ENCODE measurements at places on chromosomes 5 and 9.

GRCh38 chr9:23764219-23764618 is 61.8 kb downstream of the ELAVL2 start:
- DNase-seq = no peak

- DNase-seq = no peak
Measured at GRCh38 chr9:249025-249424, 34.4 kb downstream of the DOCK8 start.

- no peak for DNase-seq
Measured at GRCh38 chr9:7094052-7094451, 336.3 kb downstream of the KDM4C start.

DNA sequence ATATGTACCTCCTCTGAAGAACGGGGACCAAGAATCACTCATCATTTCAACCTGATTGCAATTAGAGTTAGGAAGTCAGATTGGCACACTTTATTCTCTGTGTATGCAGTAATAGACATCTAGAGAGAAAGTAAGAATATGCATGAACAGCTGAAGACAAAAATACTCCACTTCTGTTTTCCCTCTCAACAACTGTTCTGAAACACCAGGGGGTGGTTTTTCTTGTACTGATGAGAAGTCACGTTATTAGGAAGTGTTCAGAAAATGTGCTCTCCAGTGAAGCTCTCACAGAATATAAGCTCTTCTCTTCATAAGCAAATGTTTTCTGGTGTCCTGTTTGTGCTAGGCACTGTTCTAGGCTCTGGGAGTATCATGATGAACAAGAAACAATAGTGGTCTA is 531.7 kb upstream of the C9orf72 start:
- no peak for DNase-seq

GRCh38 chr5:93299681-93300308 is 281.2 kb downstream of the NR2F1-AS1 start:
- DNase-seq = peak; percentile 31

- DNase-seq = no peak
Measured at GRCh38 chr5:161155451-161155850, 303.4 kb upstream of the ATP10B start.

GRCh38 chr9:119677811-119678505 is 308.7 kb upstream of the BRINP1 start:
- no peak for DNase-seq

- no peak for DNase-seq
Measured at GRCh38 chr5:171705830-171706468, 79.7 kb upstream of the SMIM23 start.

GRCh38 chr5:106020894-106021293 is 1649.8 kb downstream of the EFNA5 start:
- no peak for DNase-seq

- no peak for DNase-seq
Measured at GRCh38 chr5:120678279-120678678, 214.2 kb downstream of the PRR16 start.

DNA sequence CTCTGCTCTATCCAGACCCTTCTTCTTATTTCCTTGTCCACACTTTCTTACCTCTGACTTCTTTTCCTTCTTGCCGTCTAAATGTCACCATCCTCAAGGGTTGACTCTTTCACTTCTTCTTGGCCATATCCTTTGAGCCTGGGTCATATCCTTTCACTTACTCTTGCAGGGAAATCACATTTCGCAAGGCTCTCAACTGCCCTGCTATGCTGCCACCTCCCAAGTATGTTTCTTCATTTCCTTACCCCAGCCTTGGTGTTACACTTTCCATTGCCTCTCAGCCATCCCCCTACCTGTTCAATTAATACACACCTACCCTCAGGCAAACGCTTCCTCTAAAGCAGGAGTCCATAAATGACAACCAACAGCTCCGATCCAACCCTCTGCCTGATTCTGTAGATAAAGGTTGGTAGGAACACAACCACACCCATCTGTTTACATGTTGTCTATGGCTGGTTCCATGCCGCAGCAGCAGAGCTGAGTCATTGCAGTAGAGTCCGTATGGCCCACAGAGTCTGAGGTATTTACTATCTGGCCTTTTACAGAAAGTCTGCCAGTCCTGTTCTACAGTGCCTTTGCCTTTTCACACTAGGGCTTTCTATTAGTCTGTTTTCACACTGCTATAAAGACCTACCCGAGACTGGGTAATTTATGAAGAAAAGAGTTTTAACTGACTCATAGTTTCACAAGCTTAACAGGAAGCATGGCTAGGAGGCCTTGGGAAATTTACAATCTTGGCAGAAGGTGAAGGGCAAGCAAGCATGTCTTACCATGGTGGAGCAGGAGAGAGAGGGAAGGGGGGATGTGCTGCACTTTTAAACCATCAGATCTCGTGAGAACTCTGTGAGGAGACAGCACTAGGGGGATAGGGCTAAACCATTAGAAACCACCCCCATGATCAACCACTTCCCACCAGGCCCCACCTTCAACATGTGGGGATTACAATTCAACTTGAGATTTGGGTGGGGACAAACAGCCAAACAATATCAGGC is 97.9 kb downstream of the SV2C start:
- DNase-seq = no peak

- no peak for DNase-seq
Measured at GRCh38 chr5:89047571-89047970, 164.6 kb upstream of the MEF2C start.

DNA sequence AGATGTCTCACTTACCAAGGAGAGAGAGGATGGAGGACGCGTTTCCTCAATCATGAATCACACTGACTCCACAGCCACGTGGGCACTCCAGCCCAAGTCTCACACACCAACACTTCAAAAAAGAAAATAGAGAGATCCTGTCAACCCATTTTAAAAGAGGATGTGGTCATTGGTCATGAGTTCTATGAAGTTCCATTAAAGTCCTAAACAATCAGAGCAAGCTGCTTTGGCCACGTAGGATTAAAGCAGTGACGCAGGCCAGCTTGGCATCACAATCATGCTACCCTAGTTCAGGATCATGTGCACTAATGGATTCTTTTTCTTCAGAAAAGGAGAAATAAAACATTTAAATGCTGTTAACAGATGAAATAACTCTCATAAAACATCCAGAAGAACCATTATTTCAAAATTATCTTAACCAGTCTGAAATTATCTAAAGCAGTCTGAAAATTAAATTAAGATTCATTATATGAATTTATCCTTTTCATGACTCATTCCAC is 108.1 kb downstream of the SEMA5A start:
- DNase-seq = no peak

GRCh38 chr5:17232405-17232804 is 15.0 kb downstream of the BASP1 start:
- DNase-seq = no peak

DNA sequence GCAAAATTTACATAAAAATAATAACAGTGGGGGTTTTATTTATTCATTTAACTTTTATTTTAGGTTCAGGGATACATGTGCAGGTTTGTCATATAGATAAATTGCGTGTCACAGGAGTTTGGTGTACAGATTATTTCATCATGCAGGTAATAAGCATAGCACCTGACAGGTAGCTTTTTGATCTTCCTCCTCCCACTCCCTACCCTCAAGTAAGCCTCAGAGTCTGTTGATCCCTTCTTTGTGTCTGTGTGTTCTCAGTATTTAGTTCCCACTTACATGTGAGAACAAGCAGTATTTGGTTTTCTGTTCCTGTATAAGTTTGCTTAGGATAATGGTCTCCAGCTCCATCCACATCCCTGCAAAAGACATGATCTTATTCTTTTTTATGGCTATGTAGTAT is 240.3 kb downstream of the KIAA0825 start:
- no peak for DNase-seq

DNA sequence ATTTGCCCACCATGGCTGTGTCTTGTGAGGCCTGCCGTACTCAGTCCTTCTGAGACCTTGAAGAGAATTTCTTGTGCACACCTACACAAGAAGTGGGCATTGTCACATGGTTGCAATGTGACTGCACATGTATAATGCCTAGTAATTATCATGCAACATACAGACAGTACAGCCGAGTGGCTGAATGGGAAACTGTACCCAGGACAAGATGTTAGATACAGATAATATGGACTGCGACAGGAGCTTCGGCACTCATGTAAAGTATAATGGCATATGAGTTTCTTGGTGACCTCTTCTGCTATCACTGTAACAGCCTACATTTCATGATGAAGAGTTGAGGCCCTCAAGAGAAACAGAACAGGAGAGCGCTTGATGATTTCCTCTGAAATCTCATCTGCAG is 4.8 kb upstream of the PRKACG start:
- DNase-seq = no peak

DNA sequence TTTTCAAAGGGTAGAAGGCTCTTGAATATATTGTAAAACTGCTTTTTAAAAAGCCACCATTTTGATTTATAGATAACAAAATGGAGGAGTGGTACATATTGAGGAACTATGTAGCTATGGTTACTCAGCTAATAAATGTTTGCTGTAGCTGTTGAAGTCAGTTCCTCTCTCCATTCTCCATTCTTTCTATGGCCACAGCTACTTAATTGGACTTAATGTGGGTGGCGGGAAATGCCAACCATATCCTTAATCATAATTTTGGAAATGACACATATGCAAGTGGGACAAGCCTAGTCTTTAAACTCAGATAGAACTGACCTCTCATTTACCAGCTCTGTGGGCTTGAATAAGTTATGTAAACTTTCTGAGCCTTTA is 10.6 kb downstream of the CDKN2A start:
- DNase-seq = no peak

- DNase-seq = no peak
Measured at GRCh38 chr5:176784218-176785165, 25.9 kb upstream of the UNC5A start.
